ENCODE measurements at places on chromosomes 2 and 18.

DNA sequence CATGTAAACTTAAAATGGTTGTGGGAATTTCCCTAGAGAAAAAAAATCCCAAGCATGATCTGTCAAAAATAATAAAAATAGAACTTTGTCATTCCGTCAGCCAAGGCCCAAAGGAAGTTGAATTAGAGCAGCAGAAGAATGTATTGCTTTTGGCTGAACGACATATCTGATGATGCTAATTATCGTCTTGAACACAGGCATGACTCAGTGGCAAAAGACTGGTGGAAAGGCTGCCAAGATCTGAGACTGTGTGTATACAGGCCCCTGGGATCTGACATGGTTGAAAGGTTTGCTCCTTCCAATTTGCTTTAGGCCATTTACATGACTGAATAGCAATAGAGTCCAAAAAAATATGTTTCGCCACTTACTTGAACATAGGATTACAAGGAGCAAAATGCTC is 1057.1 kb upstream of the CRIM1 start:
- no peak for DNase-seq

DNA sequence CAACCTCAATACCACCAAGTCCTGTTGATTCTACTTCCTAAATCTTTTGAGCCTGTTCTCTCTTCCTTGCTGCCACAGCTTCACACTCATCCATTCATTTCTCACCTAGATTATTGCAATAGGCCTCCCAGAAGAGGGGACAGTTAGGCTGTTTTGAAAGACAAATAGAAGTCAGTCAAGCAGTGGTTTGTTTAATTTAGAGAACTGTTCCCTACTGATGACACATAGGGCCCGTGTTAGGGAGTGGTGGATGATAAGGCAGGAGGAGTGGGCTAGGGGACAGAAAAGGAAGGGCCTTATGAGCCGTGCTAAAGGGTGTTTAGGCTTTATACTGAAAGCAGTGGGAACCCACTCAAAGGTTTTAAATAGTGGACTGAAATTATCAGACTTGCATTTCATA is 59.6 kb upstream of the ZFP36L2 start:
- DNase-seq: no peak

DNA sequence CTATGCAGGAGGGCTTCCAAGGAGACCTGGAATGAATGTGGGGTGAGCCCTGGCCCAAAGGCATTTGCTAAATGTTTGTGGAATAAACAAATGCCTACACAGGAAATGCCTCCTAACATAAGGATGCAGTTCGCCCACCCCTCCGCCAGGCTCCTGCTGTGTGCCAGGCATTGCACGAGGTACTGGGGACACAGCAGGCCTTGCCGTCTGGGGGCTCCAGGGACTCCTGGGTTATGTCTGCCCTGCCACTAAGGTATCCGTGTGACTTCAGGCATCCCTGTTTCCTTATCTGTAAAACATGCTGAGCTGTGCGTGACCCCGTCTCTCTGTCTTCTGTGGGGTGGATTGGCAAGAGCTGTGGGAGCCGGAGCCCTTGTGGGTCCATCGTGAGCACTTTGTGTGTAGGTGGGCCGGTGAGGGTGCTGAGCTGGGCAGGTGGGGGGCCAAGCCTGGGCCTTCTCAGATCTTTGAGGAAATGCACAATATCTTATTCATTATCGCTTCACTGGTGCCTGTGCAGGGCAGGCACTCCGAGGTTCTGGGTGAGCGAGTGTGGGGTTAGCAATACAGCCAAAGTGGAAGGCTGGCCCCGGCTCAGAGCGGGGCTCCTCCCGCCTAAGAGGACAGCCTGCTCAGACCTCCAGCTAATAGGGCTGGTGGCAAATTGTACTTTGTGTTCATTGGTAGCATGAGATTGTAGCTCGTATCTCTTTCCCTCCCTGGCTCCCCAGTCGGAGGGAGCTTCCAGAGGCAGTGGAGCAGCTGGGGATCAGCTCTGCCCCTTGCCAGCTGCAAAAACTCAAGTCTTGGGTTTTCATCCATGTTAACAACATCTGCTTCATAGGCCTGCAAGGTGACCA is 126.8 kb downstream of the GLI2 start:
- DNase-seq: no peak

GRCh38 chr2:168661863-168662256 is 140.6 kb upstream of the NOSTRIN start:
- no peak for DNase-seq
